CD4-positive, alpha-beta T cell treated with Interleukin-10 for 1 hour (primary cell): ENCODE measurements at places on chromosomes 5 and 9.

GRCh38 chr5:54383941-54384340, 71.6 kb upstream of the HSPB3 start:
- no peak for DNase-seq

DNA sequence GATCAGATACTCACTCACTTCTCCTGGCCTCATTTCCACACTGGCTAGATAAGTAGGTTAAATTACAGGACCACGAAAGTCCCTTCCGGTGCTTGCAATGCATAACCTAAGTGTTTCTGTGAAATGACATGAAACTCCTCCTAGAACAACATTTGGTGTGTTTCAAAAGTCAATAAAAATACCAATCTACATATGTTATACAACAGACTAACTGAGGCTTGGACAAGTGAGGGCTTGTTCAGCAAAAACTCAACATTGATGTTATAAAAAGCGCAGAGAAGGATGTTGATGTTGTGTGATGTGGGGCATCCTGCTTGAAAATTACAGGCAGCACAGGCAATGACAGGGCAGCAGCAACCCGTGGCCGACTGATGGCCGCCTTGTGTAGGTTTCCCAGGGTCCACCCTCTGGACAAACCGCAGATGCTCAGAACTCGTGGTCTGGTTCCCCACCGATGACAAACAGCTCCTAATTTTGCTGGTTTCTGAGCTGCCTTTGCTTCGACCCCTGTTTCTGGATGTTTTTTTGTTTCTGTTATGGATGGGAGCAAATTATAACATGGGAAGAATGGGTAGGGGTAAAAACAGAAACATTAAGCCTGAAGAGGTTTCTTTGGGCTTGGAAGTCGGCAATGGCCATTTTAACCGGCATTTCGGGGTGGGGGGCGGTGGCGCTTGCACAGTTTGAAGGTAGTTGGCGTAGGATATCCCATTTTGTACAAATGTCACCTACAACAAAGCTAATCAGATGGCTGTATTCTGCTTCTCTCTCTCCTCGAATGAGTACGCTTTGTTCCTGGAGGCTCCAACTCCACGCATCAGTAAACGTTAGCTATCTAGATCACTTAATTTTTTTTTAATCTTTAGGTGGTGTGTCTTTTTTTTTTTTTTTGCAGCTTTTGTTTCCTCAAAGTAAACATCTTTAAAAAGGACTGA, 116.1 kb downstream of the PDZD2 start:
- no peak for DNase-seq

DNA sequence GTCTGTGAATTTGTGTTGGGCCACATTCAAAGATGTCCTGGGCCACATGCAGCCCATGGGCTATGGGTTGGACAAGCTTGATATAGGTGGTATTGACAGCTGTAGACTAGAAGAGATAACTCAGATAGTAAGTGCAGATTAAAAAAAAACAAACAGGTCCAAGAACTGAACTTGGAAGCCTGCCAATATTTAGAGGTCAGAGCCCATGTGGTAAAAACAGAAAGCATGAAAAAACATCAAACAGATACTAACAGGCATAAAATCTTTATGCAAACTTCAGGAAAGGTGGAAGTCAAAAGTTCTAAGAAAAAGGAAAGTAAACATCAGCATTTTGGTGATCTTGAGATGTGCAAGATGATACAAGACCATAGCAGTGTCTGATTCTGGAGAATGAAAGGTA, 155.1 kb upstream of the NR4A3 start:
- peak; percentile 12 for DNase-seq

- DNase-seq, result no peak
These were observed 810.8 kb downstream of the TLE1 start for GRCh38 chr9:80878556-80878955.

GRCh38 chr5:132475987-132476875, 14.3 kb downstream of the IRF1 start:
- peak; percentile 46 for DNase-seq

DNA sequence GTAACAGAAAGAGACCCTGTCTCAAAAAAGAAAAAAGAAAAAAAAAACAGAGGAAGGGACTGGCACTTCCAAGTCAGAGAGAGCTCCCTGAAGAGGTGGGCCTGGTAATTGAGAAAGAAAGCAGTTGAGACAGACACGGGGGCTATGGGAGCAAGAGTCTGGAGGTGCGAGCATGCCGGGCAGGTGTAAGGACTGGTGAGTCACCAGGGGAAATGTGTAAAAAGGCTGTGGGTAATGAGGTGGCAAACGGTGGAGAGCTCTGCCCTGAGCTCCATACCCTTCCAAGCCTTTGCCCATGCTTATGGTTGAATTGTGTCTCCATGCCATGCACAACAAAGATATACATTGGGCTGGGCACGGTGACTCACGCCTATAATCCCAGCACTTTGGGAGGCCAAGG, 18.0 kb upstream of the JADE2 start:
- DNase-seq, result no peak

GRCh38 chr5:143566139-143566538, 162.7 kb upstream of the NR3C1 start:
- DNase-seq, result no peak

DNA sequence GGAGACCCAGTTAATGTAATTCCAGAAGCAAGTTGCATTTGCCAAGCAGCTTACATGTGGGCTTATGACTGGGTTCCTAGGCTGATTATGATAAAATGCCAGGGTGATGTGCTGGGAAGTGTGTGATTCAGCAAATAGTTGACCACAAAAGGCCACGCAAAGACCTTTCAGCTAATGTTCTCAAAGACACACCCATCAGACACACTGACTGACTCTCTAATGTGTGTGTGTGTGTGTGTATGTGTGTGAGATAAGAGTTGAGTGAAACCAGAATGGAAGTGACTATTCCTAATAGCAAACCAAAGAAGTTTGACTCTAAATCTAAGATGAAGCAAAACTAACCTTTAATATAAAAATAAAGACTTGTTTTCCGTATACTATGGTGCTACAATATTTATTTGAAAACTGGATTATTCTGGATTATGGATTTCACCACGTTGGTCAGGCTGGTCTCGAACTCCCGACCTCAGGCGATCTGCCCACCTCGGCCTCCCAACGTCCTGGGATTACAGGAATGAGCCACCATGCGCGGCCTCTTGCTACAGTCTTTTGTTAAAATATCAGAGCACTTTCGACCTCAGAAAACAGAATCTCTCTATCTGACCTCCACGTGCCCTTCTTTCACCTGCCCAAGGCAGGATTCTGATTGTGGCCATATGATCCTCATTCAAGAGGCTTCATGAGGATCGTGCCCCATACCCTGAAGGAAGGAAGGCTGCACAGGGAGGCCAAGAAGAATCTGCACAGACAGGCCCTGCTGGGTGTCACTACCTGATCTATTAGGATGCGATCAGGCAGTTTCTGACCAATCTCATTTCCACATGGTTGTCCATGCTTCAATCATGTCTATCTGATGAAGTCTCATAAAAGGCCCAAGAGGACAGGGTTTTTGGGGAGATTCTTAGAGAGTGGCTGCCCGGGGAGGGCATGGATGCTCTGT, 75.6 kb downstream of the USP20 start:
- DNase-seq, result no peak

DNA sequence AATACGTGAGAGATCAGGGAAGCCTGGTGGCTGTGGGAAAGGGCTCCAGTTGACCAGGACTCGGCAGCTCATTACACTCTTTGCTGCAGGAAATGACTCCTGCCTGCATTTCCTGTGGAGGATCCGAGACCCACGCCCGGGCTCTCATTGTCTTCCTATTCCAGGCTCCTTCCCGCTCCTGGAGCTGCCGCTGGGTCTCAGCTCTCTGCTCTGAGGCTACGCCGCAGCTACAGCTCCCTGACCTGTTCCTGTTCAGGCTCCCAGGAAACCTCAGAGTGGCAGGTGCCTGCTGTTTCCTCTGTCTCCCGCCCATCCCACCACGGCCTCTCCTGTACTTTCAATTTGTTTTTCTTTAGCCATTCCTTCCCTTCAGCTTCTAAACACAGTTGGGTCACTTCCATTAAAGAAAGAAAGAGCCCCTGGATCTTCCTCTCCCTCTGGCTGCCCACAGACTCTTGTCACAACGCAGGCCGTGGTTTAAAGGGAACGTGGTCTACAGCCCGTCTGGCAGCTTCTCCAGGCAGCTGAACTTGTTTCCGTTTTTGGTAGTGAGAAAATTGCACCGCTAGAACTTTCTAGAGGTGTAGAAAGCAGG, 71.5 kb downstream of the IL6ST start:
- peak; percentile 22 for DNase-seq

DNA sequence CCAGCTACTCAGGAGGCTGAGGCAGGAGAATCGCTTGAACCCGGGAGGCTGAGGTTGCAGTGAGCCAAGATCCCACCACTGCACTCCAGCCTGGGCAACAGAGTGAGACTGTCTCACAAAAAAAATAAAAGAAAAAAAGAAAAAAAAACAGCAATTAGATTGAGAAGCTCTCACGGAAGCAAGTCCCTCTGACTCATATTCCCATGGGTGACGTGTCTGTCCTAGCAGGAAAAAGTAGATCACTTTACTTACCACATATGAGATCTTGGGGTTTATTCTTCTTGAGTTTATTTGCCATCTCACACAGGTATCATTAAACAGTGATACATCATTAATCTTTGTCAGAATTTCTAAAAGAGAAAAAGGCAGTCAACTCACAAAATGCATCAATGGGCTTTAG, 62.6 kb downstream of the SUSD1 start:
- DNase-seq, result no peak
